Stimulated activated CD4-positive, alpha-beta T cell treated with anti-CD3 and anti-CD28 coated beads, Interleukin-15, amount 100 ng/mL, for 1 hour (primary cell): ENCODE measurements at places on chromosomes 4 and X.

DNA sequence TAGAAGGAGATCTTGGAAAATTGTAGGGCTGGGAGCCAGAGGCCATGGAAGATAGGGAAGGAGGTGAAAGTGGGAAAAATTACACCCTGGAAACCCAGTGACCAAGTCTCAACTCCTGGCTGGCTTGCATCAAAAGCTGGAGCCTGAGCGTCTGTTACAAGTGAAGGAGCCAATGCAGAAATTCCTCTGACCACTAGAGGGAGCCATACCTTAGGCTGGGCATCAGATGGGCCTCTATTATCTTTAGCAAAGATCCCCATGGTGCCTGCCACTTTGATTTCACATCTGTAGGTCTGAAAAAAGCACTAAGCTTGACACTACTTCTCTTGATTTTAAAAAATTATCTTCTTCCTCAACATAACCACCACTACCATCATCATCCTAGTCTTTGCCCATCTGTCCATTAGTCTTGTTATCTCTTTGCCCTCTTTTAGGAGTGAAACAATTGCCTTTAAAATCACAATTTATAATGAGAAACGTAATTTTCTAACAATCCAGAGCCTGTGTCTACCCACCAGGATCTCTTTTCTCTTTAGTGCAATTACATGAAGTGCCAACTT lies 62.9 kb downstream of the ANAPC4 start:
- no peak for DNase-seq

DNA sequence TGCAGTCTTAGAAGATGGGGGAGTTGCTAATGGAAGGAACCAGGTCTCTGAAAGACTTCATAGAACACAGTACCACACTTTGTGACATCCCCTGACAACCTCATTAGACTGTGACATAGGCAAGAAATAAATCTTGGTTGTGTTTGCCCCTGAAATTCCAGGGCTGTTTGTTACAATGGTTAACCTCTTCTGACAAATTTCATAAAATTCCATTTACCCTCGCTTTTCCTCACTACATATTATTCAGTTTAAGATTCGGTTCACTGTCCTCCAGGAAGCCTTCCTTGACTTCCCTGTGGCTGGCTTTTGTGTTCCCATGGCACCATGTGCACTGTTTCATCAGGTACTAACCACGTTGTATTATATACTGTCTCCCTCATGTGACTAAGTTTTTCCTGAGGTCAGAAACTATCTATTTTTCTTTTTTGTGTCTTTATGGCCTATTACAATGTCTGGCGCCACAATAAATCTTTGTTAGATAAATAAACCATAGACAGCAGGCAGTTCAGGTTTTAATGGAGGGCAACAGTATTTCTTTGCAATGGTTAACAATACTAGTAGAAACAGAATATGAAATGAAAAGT lies 54.2 kb downstream of the ATXN3L start:
- no peak for DNase-seq

GRCh38 chr4:133096972-133097371 lies 52.1 kb upstream of the PCDH10 start:
- no peak for DNase-seq

GRCh38 chr4:100369871-100370270 lies 148.0 kb downstream of the EMCN start:
- no peak for DNase-seq

- no peak for DNase-seq
Measured at GRCh38 chr4:91369116-91369515, 934.6 kb upstream of the GRID2 start.

GRCh38 chrX:23494741-23495140 lies 160.1 kb downstream of the PTCHD1 start:
- DNase-seq: no peak

- no peak for DNase-seq
Measured at GRCh38 chr4:68950033-68950432, 1.6 kb downstream of the UGT2A3 start.

DNA sequence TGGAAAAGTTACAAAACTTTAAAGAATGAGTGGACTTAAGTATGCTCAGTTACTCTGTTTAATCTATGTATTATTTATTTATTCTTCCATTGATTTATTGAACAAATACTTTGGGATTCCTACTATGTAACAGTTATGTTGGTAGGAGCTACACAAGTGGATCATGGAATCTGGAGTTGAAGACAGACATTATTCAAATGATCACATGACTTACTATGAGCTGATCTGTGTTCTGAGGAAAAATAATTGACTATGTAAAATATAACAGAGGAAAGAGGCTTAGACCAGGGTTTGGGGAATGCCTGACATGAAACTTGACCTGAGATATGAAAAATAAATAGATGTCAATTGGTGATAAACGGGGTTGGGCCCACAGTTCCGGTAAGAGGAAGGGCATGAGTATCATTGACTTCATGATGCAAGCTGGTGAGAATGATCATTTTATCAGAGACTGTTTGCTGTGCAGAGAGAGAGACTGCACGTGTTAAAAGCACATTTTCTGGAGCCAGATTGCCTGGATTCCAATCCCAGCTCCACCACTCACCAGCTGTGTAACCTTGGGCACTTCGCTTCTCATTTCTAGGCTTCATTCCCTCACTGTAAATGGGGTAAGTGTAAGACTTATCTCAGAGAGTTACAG lies 179.0 kb downstream of the SPCS3 start:
- DNase-seq: no peak
